SW480 (cell line): ENCODE measurements at places on chromosomes 11 and 22.
A peak's percentile ranks its signal among the peaks of the same experiment; 100 is the strongest.

GRCh38 chr11:67090717-67091116 lies 28.3 kb upstream of the KDM2A start:
- no peak for DNase-seq

DNA sequence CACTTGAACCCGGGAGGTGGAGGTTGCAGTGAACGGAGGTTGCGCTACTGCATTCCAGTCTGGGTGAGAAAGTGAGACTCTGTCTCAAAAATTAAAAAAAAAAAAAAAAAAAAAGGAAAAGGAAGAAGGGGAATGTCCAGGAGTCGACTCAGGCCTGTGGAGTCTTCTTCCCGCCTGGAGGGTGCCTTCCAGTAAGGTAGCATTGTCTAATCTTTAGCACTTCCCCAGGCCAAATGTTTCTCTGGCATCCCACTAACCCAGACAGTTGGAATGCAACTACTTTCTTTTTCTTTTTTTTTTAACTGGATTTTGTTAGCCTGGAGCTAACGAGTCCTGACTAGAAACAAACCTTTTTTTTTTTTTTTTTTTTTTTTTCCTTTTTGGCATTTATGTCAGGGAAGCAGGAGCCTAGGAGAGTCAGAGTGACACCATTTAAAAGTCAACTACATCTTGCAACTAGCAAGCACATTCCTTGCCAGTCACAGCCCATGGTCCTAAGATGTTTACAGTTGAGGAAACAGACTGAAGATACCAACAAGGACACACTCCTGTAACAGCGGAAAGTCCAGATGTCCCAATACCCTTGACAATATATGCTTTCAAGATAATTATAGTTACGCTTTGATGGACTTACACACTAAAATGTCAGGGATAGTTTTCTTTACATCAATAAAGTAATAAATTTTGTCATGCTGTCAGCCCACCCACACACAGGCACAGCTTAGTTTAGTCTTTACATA lies 10.6 kb downstream of the PLET1 start:
- no peak for DNase-seq

GRCh38 chr11:115670538-115671205 lies 166.5 kb upstream of the CADM1 start:
- DNase-seq, result no peak

GRCh38 chr22:44244265-44244822 lies 63.6 kb downstream of the PARVG start:
- no peak for DNase-seq

DNA sequence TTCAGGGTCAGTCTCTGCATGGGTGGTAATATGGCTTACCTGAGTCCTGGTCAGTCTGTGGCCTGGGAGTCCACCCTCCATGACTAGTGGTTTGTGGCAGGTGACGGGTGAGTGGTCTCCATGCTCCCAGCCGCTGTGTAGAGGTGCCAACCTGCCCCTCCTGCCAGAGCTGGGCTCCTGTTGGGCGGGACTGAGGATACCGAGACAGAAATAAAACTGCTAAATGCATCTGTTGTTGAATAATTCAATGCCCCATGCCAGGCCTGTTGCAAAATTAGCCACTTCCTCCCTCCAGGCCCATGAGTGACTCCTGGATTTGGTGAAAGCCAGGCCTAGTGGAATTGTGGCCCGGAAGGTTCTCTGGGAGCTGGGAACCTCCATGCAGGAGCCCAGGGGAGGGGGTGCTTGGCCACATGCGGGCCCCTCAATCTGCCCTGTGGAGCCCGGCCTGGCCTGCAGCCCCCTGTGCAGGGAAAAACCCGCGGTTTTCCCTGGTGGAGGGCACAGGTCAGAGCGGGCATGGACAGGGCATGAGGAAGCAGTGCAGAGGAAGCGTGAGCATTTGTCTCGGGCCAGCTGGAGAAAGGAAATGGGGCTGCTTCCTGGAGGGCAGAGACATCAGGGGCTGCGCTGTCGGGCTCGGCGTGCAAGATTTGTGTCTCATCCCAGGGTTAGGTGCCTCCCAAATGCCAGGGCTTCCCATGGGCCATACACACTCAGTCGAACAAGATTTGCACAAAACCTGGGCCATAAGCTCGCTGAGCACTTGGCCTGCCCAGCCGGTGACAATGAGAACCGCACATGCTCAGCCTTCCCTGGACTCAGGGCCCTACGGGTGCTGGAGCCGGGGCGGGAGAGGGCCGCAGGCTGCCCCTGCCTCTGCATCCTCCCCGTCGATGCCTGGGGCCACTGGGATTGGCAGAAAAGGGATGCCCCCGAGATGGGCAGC lies 66.9 kb downstream of the KCNQ1 start:
- no peak for DNase-seq

DNA sequence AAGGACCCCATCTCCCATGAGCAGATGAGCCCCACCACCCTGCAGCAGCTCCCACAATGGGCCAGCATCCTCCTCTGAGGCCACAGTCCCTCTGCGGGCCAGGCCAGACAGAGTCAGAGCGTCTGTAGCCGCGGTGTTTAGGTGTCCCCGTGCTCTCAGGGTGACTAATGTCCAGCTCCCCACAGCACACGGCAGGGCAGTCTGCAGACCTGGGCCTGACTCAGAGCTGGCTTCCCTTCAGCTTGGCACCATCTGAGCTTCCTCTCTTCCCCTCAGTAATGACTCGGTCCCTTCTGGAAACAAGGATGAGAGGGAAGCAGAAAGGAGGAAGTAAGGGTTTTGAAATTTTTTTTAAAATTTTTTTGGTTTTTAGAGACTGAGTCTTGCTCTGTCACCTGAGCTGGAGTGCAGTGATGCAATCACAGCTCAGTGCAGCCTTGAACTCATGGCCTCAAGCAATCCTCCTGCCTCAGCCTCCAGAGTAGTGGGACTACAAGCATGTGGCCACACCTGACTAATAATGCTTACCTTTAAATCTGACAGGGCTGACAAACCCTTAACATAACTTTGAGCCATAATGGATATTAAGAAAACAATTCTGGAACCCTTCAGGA lies 28.5 kb downstream of the LRRC74B start:
- DNase-seq, result peak; percentile 11

- DNase-seq, result no peak
These were observed 17.9 kb upstream of the TENM4 start for GRCh38 chr11:79458709-79459108.

DNA sequence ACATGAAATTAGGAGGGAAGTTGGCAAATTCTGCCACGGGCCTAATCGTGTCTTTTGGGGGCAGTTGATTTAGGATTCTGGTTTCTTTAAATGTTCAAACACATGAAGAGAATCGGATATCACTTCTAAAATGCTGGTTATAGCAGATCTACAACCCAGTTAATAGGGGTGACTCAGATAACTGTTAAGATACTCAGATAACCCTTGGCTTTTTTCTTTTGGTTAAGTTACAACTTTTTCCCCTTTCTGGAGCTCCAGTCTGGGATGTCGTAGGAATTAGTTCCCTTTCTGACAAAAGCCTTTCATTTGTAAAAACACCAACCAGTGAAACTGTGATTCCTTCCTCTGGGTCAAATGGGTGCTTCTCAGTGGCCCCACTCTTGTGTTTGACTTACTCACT lies 976 bp downstream of the DEPDC7 start:
- peak; percentile 32 for DNase-seq

DNA sequence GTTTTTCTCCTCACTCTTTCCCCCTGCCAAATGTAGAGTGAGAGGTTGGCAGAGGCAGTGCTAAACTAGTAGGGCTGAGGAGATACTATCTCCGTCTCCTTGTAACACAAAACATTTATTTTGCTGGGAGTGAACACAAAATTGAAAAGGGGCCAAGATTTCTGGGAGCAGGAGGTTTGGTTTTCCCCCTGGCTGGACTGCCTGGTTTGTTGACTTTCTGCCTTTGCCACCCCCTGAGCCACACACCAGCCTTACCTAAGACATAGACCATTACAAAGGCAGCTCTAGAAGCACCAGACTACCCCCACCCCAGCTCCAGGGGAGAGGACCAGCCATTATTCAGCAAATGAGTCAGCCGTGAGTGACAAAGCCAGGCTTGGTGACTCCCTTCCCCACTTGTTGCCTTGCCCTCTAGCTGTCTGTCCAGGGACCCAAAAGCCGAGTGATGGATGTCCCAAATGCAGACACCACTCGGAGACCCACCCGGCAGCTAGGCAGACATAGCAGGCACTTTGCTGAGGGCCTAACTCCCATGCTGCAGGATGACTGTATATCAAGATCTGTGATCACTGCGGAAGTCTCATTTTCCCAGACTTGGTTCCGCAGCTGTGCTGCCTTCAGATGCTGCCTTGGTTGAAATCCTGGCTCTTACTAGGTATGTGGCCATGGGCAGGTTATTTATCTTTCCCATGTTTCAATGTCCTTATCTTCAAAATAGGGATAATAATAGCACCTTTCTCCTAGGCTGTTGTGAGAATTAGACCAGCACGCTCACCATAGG lies 17.7 kb upstream of the CDON start:
- no peak for DNase-seq

DNA sequence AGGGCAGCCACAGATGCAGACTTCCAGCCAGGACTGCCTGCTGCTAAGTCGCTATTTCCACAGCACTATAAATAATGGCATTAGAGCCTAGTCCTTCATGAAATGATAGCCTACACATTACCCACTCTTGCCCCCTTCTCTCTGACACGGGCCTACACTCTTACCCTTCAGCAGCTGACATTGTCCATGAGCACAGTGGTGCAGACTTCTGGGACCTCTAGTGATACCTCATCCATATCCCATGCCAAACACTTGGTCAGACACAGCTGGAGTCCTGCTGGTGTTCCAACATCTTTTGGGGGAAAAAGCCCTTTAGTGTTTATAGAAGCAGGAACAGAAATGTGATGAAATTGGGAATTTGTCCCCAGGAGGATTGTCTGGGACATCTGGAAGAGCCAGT lies 43.4 kb upstream of the RAB1B start:
- DNase-seq, result no peak

GRCh38 chr22:31451709-31452571 lies 37.7 kb downstream of the EIF4ENIF1 start:
- DNase-seq, result peak; percentile 20

GRCh38 chr11:29564486-29564885 lies 452.3 kb downstream of the KCNA4 start:
- no peak for DNase-seq

- DNase-seq, result no peak
These were observed 68.5 kb downstream of the SCUBE1 start for GRCh38 chr22:43274595-43275240.

GRCh38 chr22:46068593-46069491 lies 81.5 kb upstream of the PPARA start:
- DNase-seq, result peak; percentile 82

DNA sequence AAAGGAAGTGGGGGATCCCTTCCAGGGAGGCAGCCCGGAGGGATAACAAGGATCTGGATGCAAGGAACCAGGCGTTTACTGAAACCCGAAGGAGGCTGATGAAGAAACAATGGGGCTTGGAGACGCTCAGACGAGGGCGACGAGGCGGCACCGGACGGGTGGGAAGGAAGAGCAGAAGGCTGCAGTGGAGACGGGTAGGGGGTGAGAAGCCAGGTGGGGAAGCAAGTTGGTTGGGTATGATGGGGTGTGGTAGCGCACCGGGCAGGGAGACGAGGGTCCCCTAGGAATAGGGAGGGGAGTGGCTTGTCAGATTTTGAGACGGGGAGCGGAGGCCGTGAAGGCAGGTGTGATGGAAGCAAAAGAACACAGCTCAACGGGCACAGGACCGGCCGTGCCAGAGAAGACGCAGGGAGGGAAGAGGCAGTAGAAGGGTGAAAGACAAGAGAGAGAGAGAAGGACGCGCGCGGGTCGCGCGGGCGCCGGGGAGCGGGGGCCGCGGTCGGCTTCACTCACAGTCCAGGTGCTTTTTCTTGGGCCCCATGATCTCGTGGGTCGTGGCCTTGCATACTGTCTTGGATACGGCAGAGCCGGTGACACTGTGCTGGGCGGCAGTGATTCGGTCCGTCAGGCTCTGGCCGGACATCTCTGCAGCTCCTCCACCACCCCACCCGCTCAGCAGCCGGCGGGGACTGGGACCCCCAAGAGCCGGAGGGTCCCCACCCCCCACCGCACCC lies 579 bp downstream of the PICALM start:
- DNase-seq, result peak; percentile 52

DNA sequence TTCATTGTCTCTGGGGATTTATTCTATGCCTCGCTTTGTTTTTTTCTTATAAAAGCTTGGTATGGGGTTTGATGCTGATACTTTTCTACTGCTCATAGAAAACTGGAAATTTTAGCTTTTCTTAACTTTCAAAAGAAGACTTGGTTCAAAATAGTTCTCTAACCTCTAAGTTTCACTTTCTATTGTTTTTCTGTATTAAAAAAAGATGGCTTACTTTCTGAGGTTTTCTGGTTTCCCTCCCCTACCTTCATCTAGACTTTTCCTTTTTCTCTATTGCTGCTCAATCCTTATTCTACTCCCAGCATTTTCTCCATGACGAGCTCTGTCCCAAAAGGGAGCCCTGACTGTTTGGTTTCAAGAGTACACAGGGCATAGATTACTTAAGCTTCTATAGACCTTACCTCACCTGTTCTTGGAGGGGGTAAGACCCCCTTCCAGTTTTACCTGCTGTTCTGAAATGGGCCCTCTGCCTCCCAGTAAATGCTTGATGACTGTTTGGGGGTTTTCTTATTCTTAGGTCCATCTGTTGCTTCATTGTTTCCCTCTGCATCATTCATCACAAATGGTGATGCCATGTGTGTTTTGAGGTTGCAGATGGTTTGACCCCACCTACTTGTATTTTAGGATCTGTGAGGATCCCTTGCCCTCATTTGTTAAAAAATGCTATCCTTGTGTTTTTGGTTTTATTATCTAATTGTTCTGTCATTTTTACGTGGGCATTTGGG lies 29.5 kb downstream of the DNHD1 start:
- DNase-seq, result no peak
